ENCODE measurements at places on chromosomes 12 and 14.

DNA sequence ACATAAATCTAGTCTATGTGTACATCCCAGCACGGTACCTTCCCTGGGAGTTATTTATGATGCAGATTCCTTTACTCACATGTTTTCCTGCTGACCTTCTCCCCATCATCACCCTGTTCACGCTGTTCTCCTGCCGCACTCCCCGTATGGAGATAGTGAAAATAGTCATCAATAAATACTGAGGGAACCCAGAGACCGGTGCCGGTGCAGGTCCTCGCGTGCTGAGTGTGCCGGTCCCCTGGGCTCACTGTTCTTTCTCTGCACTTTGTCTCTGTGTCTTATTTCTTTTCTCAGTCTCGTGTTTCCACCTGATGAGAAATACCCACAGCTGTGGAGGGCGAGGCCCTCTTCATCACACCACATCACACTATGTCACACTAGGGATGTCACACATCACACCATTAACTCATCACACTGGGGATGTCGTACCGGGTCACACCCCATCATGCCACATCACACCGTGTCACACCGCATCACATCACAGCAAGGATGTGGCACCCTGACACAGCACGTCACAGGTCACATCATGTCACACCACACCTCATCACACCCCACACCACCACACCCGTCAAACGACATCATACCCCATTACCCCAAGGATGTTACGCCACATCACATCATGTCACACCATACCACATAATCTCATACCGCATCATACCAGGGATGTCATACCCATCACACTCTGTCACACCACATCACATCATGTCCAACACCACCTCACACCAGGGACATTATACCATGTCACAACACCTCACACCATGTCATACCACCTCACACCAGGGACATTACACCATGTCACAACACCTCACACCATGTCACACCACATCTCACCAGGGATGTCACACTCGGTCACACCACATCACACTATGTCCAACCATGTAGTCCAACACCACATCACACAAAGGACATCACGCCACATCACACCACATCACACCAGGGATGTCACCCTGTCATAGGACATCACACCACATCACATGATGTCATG, 207.0 kb downstream of the TMEM121 start:
- DNase-seq: no peak

- no peak for DNase-seq
Observed at GRCh38 chr12:99142651-99143050, 497.6 kb downstream of the APAF1 start.

DNA sequence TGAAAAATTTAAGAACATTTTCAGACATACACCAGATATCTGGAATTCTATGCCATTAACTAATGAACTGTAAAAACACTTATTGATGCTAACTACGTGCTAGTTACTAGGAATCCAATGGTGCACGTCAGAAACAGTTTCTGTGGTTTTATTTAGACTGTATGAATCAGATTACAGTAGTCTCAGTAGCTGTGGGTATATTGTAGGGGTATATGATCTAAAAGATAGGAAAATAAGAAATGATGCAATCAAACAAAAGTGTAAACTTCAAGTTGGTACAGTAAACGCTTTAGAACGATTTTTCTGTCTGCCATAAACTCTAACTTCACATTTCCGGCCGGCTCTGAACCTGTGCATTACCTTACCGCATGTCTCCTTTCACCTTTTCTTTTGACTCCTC, 2.3 kb downstream of the ABCC9 start:
- no peak for DNase-seq

- no peak for DNase-seq
Observed at GRCh38 chr12:130791629-130792028, 47.4 kb downstream of the STX2 start.

GRCh38 chr12:62279058-62279457, 18.9 kb downstream of the USP15 start:
- DNase-seq: no peak

DNA sequence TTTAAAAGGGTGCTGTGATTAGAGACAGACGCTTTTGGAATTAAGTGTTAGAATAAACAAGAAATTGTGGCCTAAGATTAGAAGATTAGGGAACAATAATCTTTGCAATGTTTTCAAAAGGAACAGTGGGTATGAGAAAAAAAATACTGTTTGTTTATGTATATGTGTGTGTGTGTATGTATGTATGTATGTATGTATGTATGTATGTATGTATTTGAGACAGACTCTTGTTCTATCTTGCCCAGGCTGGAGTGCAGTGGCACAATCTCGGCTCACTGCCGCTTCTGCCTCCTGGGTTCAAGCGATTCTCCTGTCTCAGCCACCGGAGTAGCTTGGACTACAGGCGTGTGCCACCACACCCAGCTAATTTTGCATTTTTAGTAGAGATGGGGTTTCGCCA, 81.6 kb downstream of the TRAFD1 start:
- no peak for DNase-seq

GRCh38 chr14:68164711-68165113, 345.1 kb downstream of the RAD51B start:
- DNase-seq: no peak

DNA sequence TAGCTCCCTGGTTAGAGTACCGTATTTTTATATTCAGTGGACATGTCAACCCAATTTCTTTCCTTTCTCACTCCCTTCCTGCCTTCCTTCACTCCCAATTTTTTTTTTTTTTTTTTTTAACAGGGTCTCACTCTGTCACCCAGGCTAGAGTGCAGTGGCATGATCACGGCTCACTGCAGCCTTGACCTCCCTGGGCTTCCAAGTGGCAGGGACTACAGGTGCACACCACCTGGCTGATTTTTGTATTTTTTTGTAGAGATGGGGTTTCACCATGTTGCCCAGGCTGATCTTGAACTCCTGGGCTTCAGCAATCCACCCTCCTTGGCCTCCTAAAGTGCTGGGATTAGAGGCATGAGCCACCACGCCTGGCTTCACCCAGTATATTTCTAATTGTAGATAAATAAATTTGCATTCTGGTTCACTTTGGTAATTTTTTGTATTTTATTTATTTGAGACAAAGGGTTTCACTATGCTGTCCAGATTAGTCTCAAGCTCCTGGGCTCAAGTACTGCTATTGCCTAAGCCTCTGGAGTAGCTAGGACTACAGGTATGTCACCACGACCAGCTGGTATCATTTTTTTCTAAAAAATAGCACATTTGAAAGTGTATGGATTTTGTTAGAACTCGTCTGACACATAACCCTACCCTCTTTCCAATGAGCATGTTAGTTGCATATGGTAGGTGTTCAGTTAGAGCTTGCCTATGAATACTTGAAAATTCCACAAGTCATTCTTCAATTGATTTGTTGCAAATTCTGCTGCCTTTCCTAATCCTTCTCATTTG, 15.7 kb downstream of the SLC38A2 start:
- DNase-seq: no peak

- no peak for DNase-seq
Observed at GRCh38 chr12:86042062-86042461, 168.0 kb downstream of the NTS start.

- DNase-seq: no peak
Observed at GRCh38 chr14:94884616-94885230, 114.8 kb upstream of the GSC start.

GRCh38 chr12:79988368-79988767, 53.5 kb upstream of the PPP1R12A start:
- DNase-seq: peak; percentile 13

DNA sequence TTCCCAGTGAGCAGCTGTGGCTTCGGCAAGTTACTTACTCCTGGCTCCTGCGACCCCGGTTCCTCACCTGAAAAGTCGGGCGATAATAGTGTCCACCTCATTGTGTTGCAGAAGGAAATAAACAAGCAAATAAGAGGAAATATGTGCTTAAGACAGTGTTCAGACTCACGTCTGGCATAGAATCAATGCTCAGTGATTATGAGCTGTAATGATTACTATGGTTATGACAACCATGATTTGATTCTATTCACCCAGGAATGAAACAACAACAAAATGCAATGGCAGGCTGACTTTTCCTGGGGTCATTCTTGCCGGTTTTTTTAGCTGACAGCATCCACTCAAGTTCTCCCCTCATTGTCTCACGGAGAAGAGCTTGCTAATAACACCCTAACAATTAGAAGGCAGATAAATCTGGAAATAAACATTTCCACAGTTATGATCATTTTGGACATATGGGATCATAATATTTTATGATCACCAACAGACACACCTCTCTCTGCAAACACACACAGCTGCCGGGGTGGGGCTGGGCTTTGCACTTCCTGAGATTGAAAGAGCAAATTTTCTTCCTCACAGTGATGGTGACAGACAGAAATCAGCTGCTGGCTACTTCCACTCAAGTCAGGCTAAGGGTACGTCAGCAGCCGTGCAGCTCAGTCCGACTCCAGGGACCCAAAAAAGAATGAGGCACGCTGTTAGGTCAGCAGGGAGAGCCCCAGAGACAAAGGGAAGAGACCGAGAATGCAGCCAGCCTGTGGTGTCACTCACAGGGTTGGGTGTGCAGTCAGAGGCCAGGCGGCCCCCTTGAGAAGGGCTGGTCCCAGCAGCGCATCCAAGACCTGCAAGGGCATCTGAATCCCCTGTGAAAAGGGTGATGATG, 158.0 kb downstream of the RIMBP2 start:
- no peak for DNase-seq

GRCh38 chr12:93520454-93520853, 52.0 kb upstream of the SOCS2 start:
- no peak for DNase-seq

- DNase-seq: no peak
Observed at GRCh38 chr14:24670594-24670993, 36.6 kb upstream of the GZMB start.

DNA sequence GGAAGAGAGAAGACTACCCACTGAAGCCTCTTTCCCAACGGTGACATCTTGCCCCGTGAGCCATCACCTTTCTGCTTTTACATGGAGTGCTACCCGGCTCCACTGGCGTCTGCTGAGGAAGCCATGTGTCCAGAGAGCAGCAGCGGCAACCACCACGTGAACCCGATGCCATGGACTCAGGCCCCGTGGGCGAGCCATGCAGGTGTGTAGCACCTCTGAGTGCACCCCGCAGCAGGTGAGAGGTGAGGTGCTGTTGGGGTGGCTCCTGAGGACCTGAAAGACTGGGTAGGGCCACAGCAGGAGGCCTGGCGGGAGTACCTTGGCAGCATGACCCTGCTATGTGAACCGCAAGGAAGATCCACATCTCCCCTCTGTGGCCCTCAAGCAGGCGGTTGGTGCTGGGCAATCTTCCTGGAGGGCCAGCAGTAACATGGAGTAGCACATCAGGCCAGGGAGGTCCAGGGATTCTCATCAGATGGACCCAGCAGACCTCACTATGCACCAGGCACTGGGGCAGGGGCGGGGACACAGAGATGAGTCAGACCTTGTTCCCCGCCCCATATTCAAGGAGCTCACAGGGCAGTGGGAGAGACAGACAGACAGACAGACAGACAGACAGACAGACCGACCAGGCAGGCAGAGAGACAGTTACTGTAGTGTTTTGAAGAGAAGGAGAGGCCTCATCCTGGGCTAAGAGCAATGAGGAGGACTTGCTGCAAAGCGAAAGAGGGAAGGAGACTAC, 129.6 kb downstream of the PAPOLA start:
- DNase-seq: no peak

GRCh38 chr12:188910-189621, 24.9 kb downstream of the SLC6A12 start:
- peak; percentile 73 for DNase-seq

- no peak for DNase-seq
Observed at GRCh38 chr14:72876710-72877063, 17.2 kb downstream of the DPF3 start.

- no peak for DNase-seq
Observed at GRCh38 chr14:95198320-95198719, 41.0 kb upstream of the DICER1 start.
